ENCODE measurements at places on chromosomes 1 and 21.

- no peak for DNase-seq
Measured at GRCh38 chr1:199109160-199109559, 470.3 kb downstream of the PTPRC start.

GRCh38 chr1:99363531-99363930 lies 99.2 kb downstream of the PLPPR4 start:
- DNase-seq = no peak

- DNase-seq = no peak
Measured at GRCh38 chr1:228723921-228724320, 11.4 kb upstream of the RHOU start.

DNA sequence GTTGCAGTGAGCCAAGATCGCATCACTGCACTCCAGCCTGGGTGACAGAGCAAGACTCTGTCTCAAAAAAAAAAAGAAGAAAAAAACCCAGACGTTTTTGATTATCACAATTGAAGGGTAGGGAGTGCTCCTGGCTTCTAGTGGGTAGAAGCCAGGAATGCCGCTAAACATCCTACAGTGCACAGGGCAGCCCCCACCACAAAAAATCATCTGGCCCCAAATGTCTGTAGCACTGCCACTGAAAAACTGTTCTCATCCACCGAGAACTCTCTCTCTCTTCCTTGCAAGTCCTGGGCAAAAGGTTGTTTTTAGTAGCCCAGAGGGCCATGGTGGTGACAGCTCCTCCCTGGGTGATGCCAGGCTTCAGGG lies 35.6 kb upstream of the GPR157 start:
- DNase-seq = no peak

DNA sequence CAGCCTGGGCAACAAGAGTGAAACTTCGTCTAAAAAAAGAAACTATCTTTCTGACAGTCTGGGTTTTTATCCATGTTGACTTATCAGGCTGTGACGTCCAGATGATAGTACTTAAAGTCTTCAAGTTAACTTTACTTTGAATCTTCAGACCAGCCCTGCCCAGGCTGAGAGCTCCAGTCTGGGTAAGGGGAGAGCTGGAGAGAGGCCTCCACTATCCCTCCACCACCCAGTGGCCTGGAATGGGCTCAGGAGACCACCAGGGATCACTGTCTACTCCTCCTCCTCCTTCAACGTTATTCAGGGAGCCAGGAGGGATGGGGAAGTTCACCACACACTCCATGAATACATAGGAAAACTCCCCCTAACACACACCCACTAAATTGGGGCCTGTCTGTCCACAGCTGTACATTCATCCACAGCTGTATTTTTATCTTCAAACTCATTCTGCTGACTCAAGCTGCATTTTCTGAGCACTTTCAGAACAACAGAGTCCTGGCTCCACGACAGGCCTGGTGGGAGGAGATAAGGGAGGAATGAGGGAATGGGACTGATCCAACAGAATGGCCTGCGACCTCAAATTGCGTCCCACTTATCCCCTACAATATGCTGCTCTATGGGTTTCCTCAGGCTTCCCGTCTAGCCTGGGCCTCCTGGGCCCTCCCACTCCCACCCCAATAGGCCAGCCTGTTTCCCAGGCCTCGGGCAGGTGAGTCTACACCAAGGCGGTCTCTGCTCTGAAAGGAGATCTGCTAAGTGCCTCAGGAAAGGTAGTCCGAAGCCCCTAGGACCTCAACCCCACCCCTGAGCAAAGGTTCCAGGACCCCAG lies 1.8 kb downstream of the SLC45A3 start:
- DNase-seq = no peak

- DNase-seq = no peak
Measured at GRCh38 chr1:203328714-203329122, 22.2 kb downstream of the FMOD start.

DNA sequence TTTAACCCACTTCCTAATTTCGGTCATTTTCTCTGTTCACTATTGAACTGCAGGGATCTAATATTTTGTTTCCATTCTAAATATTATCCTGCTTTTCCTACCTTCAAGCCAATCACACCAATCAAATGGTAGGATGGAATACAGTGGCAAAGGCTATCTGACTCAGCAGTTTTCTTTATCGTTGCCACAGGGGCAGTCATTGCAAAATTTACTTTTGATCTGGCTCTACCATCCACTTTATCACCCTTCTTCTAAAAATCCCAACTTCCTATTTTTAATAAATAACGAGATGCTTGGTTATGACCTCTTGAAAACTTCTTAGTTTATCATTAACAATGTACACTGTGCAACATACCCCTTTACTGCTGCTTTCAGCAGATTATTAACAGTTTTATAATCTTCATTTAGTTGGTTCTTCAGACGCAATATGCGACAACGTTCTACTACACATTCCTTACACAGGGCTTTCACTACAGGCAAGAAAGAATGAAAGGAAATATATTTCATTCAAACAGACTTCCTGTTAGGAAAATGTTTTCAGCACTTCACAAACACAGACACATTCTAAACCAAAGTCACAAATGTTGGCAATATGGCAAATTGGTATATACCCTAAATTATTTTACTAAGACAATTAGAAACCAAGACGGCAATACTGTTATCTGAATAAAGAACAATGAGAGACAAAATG lies 52.3 kb upstream of the RAP1GAP start:
- DNase-seq = no peak

- DNase-seq = no peak
Measured at GRCh38 chr1:56577406-56578137, 1.8 kb downstream of the PLPP3 start.

DNA sequence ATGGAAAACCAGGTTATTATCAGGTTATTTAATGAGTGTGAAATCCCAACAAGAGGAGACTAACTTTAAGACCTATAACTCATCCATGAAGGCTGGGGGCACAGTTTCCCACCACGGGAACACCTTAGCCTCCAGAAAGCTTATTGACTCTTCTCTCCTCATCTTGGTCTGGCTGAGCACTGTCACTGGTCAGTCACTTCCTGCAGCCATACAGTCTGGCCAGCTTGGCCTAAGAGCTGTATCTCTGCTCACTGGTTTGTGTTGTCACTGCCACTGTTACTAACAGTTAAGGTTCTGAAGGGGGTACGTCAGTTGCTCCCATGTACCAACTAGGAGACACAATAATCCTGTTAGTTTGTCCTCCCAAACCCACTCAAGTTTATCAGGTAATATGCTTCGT lies 16.7 kb upstream of the DDAH1 start:
- no peak for DNase-seq

- no peak for DNase-seq
Measured at GRCh38 chr1:198635964-198636363, 2.9 kb upstream of the PTPRC start.

DNA sequence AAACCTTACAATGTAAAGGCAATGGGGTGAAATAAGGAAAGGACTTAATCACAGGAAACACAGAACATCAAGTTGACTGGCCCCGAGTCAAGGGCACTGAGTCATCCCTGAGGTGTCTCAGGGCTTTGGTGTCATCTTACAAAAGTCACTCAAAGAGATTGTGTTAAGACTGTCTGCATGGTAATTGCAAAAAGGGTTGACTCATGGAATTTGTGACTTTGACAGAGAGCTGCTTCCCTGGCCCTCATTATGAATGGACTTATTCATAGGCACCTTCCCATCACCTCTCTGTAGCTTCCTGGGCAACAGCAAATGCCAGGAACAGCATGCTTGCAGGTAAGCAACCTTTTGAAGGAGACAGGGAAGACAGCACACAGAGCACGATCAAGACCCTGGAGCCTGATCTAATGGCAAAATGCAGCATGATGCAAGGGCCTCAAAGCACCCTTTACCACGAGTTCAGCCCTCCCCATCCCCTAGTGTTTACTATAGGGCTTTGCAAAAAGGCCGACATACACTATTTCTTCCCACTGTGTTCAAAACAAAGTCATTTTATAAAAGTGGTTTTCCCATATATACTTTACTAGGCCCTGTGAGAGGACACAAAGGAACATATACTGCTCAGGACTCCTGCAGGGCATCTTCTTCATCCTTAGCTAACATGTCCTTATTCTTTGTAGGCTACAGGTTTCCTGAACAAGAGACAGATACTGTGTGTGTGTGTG lies 17.1 kb downstream of the ZP4 start:
- DNase-seq = no peak

DNA sequence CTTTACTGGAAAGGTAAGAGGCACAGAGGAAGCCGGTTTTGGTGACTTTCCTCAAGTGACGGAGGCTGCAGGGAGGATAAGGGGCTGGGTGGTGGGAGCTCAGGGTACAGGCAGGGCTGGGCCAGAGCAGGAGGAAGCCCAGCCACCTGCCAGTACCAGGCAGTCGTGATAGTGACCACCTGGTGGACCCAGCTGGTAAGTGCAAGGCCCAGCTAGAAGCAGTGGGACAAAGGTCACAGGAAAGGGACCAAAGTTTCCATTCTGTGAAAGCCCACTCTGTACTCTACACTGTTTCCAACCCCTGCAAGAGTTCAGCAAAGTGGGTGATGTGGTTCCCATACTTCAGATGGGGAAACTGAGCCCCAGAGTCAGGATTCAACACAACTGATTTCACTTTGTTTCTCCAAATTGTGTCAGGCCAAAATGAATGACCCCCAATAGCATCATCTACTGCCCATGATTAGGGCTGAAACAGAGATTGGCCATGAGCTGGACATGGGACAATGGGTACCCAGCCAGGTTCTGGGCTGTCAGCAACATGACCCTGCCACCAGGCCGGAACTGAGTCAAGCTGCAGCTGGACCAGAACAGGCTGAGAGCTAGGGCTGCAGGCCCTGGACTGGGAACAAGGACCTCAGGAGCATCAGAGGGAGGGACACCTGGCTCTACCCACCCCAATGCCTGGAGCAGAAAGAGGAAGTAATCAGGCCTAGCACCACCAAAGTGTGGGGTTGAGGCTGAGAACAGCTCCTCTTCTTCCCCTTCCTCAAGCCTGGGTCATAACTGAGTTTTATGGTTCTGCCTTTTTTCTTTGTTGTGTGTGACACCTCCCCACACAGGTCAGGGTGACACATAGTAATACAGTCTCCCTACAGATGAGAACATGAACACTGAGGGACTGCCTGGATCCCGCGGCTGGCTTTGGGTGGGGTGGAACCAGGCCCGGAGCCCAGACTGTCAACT lies 50.2 kb downstream of the KCNN3 start:
- no peak for DNase-seq

GRCh38 chr1:157515141-157515540 lies 37.2 kb downstream of the FCRL5 start:
- DNase-seq = no peak

DNA sequence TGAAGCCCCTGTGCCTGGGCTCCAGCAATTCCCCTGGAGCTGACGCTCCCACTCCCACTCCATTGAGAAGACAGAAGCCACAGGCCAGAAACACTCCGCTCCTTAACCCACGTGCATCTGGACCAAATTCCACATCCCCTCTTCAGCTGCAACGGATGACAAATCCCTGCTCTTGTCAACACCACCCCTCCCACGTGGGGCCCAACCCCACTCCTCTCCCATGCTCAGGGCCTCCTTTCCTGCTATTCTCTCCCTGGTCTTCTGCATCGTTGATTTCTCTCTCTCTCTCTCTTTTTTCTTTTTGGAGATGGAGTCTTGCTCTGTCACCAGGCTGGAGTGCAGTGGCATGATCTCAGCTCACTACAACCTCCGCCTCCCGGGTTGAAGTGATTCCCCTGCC lies 18.3 kb downstream of the CA6 start:
- DNase-seq = no peak

- no peak for DNase-seq
Measured at GRCh38 chr1:63931468-63931867, 157.7 kb downstream of the ROR1 start.

DNA sequence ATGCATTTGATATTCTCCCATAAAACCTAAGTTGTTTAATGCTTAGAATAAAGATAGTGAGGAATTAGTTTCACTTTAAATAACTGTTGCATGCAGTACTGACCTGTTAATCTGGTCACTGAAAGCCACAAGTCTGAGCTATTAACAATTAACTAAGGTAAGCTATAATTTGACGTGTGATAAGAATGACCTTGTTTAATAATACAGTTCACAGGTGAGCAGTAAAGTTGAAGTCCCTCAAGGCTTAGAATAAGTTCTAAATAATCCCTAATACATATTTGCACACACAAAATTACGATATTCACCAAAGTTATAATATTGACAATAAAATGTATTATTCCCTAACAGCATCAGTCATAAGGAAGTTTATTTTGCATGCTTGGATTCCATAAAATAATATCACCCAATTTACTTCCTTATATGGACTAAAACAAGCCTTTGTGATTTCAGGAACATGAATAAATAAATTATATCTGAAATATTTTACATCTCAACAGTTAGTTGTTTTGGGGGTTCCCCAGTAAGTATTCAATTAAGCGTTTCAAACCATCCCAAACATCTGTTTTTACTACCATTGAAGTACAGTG lies 70.6 kb upstream of the CHRM3 start:
- no peak for DNase-seq

GRCh38 chr1:150061632-150062101 lies 5.9 kb upstream of the VPS45 start:
- no peak for DNase-seq

DNA sequence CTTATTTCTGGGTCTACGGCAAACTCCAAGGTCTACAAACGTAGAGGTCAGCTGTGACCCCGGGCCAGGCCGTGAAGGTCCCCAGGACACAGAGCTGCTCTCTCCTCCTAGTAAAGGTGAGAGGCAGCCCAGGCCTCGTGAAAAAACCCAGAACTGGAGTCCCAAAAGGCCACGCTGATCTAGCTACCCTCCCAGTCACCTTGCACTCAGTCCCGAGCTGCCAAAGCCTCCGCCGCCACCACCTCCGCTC lies 125 bp downstream of the ATP5PF start:
- no peak for DNase-seq

- no peak for DNase-seq
Measured at GRCh38 chr1:29511436-29511835, 275.1 kb downstream of the PTPRU start.

All from CD8-positive, alpha-beta memory T cell (primary cell).